A549 treated with CpdA at 1 μM for 4 hours (cell line): ENCODE measurements at places on chromosomes 6 and 20. TPM values are rescaled to one million over a fixed set of nuclear protein-coding genes. Genes with fewer than 3 reads are reported as not detected.

The SLC35F1 gene
- 0.01 TPM in 1 of 5 replicates, not detected in the others for total RNA-seq

The UBE3D gene
- total RNA-seq = 4.1 to 5.0 TPM (median 4.2 TPM) in 5 replicates

The EYA4 gene
- total RNA-seq = 10.1 to 11.7 TPM (median 11.6 TPM) in 5 replicates

The CDH22 gene
- 0.03 to 0.08 TPM (median 0.05 TPM) in 3 of 5 replicates, not detected in the others for total RNA-seq

The KCNG1 gene
- total RNA-seq = 16.0 to 30.8 TPM (median 20.1 TPM) in 5 replicates

The WFDC12 gene
- total RNA-seq = not detected in 5 replicates

The SAMD5 gene
- total RNA-seq = 0.62 to 0.94 TPM (median 0.76 TPM) in 5 replicates

The TRIM15 gene
- 0.29 TPM in 1 of 5 replicates, not detected in the others for total RNA-seq

The SMLR1 gene
- not detected in 5 replicates for total RNA-seq

The BTNL2 gene
- not detected in 5 replicates for total RNA-seq

The RAB23 gene
- 6.9 to 8.3 TPM (median 7.4 TPM) in 5 replicates for total RNA-seq

The TPX2 gene
- 100 to 117 TPM (median 107 TPM) in 5 replicates for total RNA-seq

The SLC26A8 gene
- not detected in 5 replicates for total RNA-seq

The GATA5 gene
- total RNA-seq = 0.58 to 0.93 TPM (median 0.69 TPM) in 5 replicates

The IP6K3 gene
- total RNA-seq = 0.05 to 0.14 TPM (median 0.09 TPM) in 3 of 5 replicates, not detected in the others
